ENCODE measurements at places on chromosomes 5 and 9. TPM values are rescaled to one million over a fixed set of nuclear protein-coding genes. Genes with fewer than 3 reads are reported as not detected.
A peak's percentile ranks its signal among the peaks of the same experiment; 100 is the strongest.

GRCh38 chr5:159033351-159033657 lies 66.4 kb downstream of the EBF1 start:
- no peak for DNase-seq

DNA sequence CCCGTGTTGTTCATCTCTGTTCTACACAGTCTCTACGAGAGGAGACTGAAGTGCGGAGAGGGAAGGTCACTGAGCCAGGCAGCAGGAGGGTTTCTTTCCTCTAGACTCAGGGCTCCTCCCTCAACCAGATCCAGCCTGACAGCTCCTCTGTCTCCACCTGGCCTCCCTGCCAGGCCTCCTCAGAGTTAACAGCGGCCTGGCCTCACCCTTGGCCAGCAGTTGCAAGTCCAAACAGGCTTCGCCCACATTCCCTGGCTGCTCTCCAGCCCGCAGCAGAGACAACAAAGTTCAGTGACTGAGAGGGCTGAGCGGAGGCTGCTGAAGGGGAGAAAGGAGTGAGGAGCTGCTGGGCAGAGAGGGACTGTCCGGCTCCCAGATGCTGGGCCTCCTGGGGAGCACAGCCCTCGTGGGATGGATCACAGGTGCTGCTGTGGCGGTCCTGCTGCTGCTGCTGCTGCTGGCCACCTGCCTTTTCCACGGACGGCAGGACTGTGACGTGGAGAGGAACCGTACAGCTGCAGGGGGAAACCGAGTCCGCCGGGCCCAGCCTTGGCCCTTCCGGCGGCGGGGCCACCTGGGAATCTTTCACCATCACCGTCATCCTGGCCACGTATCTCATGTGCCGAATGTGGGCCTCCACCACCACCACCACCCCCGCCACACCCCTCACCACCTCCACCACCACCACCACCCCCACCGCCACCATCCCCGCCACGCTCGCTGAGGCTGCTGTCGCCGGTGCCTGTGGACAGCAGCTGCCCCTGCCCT lies at the start of gene HRCT1:
HRCT1 (plus strand) TSS at position 291 of the 768 bp plus-strand sequence; CDS start at position 377, 86 bp downstream.
- peak; percentile 76 for DNase-seq

The ACOT12 gene
- total RNA-seq: 1.4 TPM

DNA sequence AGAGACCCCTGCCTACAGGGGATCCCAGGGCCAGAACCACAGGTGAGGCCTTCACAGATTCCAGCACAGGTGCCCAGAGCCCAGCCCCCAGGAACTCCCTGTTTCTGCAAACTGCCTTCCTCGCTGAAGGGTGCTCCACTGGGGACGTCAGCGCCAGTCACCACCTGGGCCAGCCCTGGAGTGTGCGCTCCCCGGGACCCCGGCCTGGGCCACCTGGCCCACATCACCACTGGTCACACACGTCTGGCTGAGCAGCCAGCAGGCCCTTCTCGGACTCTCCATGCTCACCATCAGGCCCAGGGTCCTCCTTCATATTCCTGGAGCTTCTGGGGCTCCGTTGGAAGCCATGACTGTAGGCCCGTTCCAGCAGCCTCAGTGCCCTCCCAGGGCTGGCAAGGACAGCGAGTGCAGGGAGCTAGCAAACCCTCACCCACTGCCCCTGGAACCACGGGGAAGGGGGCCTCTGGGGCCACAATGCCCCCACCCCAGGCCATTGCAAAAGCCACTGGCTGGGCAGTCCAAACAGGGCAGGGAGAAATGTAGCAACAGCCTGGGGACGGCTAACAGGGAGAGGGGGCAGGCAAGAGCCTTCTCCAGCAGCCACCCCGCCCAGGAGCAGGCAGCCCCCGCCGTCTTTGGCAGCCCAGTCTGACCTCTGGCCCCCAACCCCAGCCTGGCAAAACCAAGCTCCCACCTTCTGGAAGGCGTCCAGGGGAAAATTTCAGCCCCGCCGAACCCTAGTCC lies 1.3 kb downstream of the AGPAT2 start:
- no peak for DNase-seq

DNA sequence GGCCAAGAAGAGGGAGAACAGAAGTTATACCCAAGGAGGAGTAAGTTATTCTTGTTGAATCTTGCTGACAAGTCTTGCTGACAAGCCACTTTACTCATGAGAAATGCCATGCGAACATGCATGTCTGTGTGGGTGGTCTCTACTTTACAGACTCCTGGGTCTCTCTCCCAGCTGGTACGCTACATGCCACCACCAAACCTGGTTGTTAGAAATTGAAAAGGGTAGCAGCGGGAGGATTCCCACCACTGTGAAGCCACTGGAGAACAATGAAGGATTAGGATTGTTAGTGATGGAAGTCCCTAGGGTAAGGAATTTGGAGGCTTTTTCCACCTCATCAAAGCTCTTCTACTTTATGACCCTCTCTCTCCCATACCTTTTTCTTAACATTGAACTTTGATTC lies 53.6 kb upstream of the GABRB2 start:
- DNase-seq: no peak

DNA sequence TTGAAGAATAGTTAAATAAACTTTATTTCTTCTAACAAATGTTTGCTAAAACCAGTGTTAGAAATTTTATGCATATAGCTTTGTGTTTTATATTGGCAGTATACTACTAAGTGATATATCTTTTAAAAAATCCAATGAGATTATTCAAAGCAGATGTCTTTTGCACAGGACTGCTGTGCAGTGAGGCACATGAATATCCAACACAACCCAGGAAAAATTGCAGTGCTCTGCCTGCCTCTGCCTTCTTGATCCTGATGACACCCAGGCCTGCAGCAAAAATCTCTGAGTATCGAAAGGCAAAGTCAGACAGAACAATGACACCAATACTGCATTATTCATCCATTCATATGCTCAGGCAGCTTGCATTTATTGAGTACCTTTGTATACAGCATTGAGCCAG lies 1076.5 kb upstream of the ARRDC3 start:
- DNase-seq: no peak

- DNase-seq: no peak
Observed at GRCh38 chr5:149999866-150000255, 593 bp downstream of the TIGD6 start.

DNA sequence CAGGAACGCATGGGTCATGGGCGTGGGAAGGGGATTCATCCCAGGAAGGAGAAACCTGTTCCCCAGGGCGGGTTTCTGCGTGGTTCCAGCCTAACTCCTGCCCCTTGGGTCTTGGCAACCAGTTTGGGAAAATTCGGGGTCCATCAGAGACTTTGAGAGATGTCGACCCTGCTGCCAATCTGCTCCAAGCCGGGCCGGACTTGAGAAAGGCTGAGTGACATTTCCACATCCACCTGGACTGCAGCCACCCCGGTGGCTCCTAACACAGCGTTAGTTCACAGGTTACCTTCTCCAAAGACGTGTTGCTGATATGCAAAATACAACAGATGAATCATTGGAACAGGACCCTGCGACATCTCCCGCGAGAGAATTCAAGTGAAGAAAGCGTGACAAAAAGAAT lies 627.2 kb downstream of the IRX1 start:
- DNase-seq: no peak

- no peak for DNase-seq
Observed at GRCh38 chr9:91425271-91425670, 1.6 kb upstream of the NFIL3 start.

DNA sequence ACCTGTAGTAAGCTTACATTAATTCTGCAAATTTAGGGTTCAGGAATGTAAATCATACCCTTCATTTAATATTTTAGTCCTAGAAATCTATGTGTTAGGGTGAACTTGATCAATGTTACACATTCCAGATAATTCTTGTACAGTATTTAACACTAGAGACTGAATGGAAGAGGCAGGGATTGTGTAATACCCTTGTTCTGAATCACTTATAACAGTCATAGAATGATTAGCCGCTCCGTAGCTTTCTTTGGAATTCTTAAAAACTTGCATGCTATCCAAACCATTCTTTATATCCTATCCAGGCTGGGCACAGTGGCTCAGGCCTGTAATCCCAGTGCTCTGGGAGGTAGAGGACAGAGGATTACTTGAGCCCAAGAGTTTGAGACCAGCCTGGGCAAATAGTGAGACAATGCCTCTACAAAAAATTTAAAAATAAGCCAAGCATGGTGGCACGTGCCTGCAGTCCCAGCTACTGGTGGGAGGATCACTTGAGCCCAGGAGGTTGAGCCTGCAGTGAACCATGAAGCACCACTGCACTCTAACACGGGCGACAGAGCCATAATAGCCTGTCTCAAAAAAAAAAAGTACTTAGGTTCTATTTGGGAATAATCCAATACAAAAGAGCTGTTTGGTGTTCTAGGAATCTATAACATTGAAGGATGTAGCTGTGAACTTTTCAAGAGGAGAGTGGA lies 8.3 kb downstream of the ZNF483 start:
- no peak for DNase-seq

DNA sequence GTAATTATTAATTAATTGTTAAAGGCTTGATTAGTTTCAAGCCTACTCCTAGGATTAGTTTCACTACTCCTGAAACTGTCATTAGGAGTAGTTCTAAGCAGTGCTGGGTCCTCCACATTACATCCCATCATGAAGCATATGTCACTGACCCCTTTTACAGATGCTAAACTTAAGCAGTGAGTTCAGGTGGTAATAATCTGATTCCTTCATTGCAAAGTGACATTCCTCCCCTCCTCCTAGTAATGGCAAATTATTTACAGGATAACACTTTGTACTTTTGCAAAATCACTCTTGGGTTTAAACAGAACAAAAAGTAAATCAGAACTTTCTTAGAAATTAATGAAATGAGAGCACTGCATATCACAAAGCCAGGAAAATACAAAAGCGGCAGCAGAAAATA lies 52.4 kb downstream of the BAAT start:
- DNase-seq: no peak

- no peak for DNase-seq
Observed at GRCh38 chr9:6896562-6896961, 138.8 kb downstream of the KDM4C start.

GRCh38 chr9:119763260-119763659 lies 394.0 kb upstream of the BRINP1 start:
- DNase-seq: no peak

The FAM153A gene
- not detected for total RNA-seq

- DNase-seq: no peak
Observed at GRCh38 chr5:137352095-137352494, 147.0 kb downstream of the SPOCK1 start.

DNA sequence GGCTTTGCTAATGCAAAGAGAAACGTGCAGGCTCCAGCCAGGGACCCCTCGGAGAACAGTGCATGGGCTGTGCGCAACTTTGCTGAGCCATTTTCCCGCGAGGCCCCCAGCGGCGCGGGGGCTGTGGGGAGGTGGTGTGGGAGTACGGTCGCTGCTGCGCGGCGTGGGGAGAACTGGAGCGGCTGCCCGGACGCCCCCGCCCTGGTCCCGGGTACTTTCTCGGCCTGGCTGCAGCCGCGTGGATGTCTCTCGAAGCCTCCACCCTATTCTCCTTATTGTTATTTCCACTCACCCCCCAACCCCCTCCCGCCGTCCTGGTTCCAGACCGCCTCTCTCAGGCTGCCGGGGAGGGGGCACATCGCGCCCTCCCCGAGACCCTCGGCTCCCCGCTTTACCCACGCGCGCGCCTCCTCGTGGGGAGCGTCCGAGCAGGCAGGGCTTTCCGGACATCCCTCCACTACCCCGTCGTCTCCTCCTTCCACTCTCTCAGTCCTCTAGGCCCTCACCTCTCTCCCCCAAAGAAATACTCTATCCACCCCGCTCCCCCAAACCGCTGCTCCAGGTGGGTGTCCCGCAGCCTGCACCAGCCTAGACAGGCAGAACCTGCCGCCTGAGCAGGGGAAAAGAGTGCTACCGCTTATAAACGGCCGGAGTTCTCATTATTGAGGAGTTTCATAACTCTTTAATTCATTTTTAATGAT lies 68.6 kb upstream of the TBCA start:
- DNase-seq: no peak

The MAML1 gene
- total RNA-seq: 39.3 TPM
